ENCODE measurements at places on chromosomes 6 and 20. TPM values are rescaled to one million over a fixed set of nuclear protein-coding genes. Genes with fewer than 3 reads are reported as not detected.

The XKR7 gene
- not detected for total RNA-seq

The HS3ST5 gene
- total RNA-seq, result not detected

The GGTLC1 gene
- not detected for total RNA-seq

The BCAS4 gene
- total RNA-seq, result 1.5 TPM

The IMPG1 gene
- total RNA-seq, result not detected

DNA sequence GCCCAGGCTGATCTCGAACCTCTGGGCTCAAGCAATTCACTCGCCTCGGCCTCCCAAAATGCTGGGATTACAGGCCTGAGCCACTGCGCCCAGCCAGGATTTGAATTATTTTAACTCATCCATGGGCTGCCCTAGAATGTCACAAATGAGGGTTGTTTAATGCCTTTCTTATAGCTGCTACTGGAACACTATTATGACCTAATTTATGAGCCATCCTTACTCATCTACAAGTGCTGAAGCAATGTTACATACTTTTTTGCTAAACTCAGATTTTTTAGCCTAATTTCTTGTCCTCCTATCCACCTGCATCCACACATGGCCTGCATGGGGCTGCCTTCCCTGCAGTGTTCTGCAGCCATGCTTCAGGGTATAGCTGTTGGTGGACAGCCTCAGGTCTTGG lies 59.9 kb downstream of the RTN4IP1 start:
- DNase-seq, result no peak

- DNase-seq, result no peak
Observed at GRCh38 chr6:144613859-144614258, 328.7 kb downstream of the UTRN start.

- no peak for DNase-seq
Observed at GRCh38 chr6:63883597-63883996, 248.0 kb downstream of the PHF3 start.

- no peak for DNase-seq
Observed at GRCh38 chr6:18347866-18348265, 39.3 kb upstream of the RNF144B start.

GRCh38 chr6:31356216-31356945 lies 598 bp downstream of the HLA-B start:
- no peak for DNase-seq

- DNase-seq, result no peak
Observed at GRCh38 chr6:154605178-154605881, 94.8 kb upstream of the CNKSR3 start.

DNA sequence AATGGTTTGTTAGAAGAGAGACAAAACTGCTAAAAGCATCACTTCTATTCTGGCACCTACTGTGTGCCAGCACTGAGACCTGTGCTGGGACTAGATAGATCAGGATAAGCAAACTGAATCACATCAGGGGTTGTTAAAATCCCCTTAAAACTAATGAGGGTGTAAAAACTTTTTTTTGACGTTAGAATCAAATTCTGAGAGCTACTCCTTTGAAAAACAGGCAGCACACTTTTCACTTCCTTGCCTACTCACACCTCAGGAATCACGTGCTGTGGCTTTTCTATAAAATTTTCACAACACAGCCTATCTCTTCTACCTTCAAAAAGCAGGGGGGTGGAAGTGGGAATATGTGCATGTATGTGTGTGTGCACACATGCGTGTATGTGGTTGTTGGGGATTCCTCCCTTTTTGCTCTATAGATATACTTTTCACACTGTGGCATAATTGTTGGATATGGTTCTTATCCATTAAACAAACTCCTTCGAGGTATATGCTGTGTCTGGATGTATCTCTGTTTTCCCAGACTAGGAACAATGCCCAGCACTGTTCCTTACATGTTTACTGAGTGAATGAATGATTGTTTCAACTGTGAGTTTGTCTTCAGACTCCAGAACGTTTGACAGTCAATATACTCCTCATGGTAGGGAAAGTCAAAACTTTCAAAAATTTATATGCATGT lies 105.4 kb downstream of the FYN start:
- DNase-seq, result no peak

- DNase-seq, result no peak
Observed at GRCh38 chr6:142500250-142500786, 198.5 kb downstream of the ADGRG6 start.

DNA sequence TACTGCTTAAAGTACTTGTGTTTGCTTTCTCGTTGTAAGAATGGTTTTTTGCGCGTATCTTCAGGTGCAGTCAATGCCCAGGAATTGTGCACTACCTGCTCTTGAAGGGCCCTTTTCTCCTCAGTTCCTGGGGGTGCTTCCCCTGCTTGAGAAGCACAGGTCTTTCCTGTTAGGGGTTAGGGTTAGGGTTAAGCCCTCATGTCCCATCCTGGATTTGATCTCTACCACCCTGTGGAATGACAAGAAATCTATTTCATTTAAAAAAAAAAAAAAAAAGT lies 39.6 kb upstream of the TBXT start:
- no peak for DNase-seq

- DNase-seq, result no peak
Observed at GRCh38 chr6:137570393-137570792, 76.2 kb upstream of the OLIG3 start.

DNA sequence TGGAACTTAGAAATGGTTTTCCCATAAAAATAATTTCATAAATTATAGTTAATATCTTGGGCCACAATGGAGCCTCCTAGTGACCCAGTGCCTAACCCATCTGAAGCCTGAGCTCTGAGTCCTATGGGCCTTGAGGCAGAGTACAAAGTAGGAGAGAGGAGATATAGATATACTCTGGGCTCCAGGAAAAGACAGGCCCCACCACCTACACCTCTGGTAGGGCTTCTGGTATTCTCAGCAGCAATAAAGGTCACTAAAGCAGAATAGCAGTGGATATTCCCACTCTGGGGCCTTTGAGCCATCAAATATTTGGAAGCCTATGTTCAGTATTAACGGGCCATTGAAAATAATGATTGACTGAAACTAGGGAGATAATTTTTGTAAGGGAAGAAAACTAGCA lies 24.1 kb downstream of the CYP39A1 start:
- DNase-seq, result no peak

All from right atrium auricular region (tissue), 2 donors.